ENCODE measurements at places on chromosomes 11 and 22. TPM values are rescaled to one million over a fixed set of nuclear protein-coding genes. Genes with fewer than 3 reads are reported as not detected.

NLRP14 gene
- polyA plus RNA-seq, result not detected

FAM180B gene
- not detected for polyA plus RNA-seq

MS4A6E gene
- not detected for polyA plus RNA-seq

DNAJB13 gene
- not detected for polyA plus RNA-seq

OR9G1 gene
- not detected for polyA plus RNA-seq

SYT12 gene
- polyA plus RNA-seq, result 0.50 TPM

CLMP gene
- 27.1 TPM for polyA plus RNA-seq

TMPRSS13 gene
- 1.9 TPM for polyA plus RNA-seq

All from hepatocyte (in vitro differentiated cells).